ENCODE measurements at places on chromosomes 6 and 20.

- no peak for DNase-seq
Observed at GRCh38 chr6:138724015-138724414, 49.6 kb upstream of the CCDC28A start.

DNA sequence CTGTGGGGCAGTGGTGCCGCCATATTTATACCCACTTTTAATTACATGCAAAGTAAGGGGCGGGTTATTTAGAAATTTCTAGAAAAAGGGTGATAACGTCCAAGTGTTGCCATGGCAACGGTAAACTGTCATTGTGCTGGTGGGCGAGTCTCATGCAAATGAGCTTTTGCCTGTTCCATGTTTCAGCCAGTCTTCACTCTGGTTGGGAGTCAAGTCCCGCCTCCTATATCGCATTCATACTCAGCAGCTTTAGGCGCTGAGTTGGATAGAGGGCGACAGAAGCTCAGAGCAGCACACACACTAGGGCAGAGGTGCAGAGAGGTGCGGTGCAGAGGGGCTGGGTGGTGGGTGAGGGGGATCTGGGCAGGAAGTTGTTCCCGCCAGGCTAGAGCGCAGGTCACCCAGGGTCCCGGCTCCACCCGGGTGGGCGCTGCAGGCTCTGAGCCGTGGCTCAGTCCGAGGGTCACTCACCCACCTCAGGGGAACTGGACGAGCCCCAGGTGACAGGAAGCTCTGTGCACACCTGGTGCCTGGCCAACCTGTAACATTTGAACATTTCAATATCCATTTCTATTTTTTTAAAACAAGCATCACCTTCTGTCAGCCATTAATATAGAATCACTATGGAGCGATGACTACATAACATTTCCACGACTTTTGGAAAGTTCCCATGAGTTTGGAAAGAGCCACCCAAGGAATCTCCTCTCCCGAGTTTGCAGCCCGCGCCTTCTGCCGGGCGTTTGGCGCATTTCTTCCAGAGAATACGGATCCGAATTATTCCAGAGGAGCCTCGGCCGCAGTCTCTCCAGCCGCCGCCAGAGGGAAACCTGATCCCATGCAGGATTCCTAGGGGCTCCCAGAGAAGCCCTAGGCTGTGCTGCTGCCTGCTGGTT is 89.1 kb upstream of the PHACTR3 start:
- DNase-seq, result no peak

GRCh38 chr6:37399795-37400490 is 33.1 kb upstream of the CMTR1 start:
- no peak for DNase-seq

- DNase-seq, result no peak
Observed at GRCh38 chr6:117215353-117216090, 49.8 kb upstream of the VGLL2 start.

Data from stimulated activated CD8-positive, alpha-beta memory T cell treated with anti-CD3 and anti-CD28 coated beads, Interleukin-4, amount 100 ng/mL, for 4 hours (primary cell).